ENCODE measurements at places on chromosomes 7 and 10.
A peak's percentile ranks its signal among the peaks of the same experiment; 100 is the strongest.

- DNase-seq: no peak
These were observed 112.5 kb downstream of the WDR11 start for GRCh38 chr10:120963594-120964220.

GRCh38 chr10:33244354-33244967 is 90.0 kb downstream of the NRP1 start:
- no peak for DNase-seq

DNA sequence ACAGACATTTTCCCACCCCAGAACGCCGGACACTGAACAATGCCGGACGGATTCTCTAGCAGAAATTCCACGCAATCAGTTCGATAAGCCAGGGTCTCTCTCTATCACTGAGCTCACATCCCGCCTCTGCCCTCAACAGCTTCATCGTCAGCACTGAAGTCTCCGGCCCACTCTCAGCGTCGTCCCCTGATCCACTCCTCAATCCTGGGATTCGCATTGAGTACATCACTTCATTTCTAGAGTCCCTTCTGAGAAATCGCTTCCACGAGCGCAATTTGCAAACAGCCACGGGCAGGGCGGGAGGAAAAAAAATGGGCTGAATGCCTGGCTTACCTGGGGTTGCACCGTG is 365 bp downstream of the YME1L1 start:
- peak; percentile 16 for DNase-seq

GRCh38 chr10:108014902-108015177 is 850.3 kb upstream of the SORCS1 start:
- DNase-seq: no peak

GRCh38 chr10:64037071-64037661 is 516.0 kb downstream of the REEP3 start:
- no peak for DNase-seq
